ENCODE measurements at places on chromosomes 5 and 9. TPM values are rescaled to one million over a fixed set of nuclear protein-coding genes. Genes with fewer than 3 reads are reported as not detected.
A peak's percentile ranks its signal among the peaks of the same experiment; 100 is the strongest.

The RXRA gene
- total RNA-seq, result 66.9 TPM

The PTPN3 gene
- 8.1 TPM for total RNA-seq

GRCh38 chr5:133072021-133072420 lies 20.2 kb downstream of the HSPA4 start:
- H3K36me3 ChIP-seq, result peaks cover 63% of the 10 kb centered on the region
- no peaks in the 10 kb centered on the region for H3K27me3 ChIP-seq
- H3K4me1 ChIP-seq, result peaks cover 7% of the 10 kb centered on the region

DNA sequence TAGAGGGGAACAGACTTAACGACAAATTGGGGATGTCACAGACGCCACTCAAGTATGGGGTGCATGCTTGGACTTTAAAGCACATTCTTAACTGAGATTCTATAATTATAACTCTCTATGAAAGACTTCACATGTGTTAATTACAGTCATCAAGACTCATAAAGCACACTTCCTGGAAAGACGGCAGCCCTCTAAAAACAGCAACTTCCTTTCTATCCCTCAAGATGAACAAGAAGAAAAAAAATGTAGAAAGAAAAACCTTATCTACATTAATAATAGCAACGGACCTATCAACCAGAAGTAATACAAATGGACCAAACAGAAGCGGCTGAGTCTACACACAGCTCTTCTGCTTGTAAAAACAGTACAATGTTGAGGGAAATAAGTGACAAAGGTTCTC lies 21.2 kb downstream of the GNAQ start:
- DNase-seq, result no peak
- H3K4me1 ChIP-seq, result peaks cover 33% of the 10 kb centered on the region
- H3K4me3 ChIP-seq, result no peak overlapping the region
- H3K27ac ChIP-seq, result no peak overlapping the region
- no peaks in the 10 kb centered on the region for H3K27me3 ChIP-seq

DNA sequence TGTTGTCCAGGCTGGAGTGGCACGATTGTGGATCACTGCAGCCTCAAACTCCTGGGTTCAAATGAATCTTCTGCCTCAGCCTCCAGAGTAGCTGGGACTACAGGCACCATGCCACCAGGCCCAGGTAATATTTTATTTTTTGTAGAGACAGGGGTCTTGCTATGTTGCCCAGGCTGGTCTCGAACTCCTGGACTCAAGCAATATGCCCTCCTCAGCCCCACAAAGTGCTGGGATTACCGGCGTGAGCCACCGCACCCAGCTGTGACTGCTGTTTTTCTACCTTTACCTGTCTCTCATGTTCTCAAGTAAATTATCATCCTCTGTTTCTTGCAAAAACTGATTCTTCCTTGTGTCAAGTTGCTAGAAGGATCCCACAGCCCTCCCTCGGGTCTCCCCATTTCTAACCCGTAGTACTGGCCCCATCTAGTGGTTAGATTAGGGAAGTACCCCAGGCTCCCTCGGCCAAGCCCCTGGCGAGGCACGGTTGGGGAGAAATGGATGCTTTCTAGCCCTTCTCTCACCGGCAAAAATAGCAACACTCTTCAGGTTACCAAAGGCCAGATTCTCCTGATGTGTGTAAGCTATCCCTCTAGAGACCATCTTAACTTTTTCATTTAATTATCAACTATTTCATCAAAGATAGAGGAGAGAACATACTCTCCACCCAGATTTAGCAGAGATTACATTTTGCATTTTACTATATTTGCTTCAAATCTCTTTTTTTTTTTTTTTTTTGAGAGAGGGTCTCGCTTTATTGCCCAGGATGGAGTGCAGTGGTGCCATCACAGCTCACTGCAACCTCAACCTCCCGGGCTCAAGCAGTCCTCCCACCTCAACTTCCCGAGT lies 19.2 kb upstream of the TOR1B start:
- peaks cover 6% of the 10 kb centered on the region for H3K4me1 ChIP-seq
- H3K27me3 ChIP-seq, result peaks cover 31% of the 10 kb centered on the region
- DNase-seq, result peak; percentile 80
- H3K36me3 ChIP-seq, result no peaks in the 10 kb centered on the region

GRCh38 chr5:149141957-149142851 lies 911 bp downstream of the ABLIM3 start:
- H3K36me3 ChIP-seq, result no peaks in the 10 kb centered on the region
- no peak overlapping the region for H3K27ac ChIP-seq
- peak overlapping the region; percentile 84 for H3K4me3 ChIP-seq
- peaks cover 42% of the 10 kb centered on the region for H3K27me3 ChIP-seq
- no peak for DNase-seq
- peaks cover 4% of the 10 kb centered on the region for H3K4me1 ChIP-seq

Data from type B pancreatic cell (in vitro differentiated cells).